Ovary (tissue), 10 donors: ENCODE measurements at places on chromosomes 16 and 17. TPM values are rescaled to one million over a fixed set of nuclear protein-coding genes. Genes with fewer than 3 reads are reported as not detected.

DNA sequence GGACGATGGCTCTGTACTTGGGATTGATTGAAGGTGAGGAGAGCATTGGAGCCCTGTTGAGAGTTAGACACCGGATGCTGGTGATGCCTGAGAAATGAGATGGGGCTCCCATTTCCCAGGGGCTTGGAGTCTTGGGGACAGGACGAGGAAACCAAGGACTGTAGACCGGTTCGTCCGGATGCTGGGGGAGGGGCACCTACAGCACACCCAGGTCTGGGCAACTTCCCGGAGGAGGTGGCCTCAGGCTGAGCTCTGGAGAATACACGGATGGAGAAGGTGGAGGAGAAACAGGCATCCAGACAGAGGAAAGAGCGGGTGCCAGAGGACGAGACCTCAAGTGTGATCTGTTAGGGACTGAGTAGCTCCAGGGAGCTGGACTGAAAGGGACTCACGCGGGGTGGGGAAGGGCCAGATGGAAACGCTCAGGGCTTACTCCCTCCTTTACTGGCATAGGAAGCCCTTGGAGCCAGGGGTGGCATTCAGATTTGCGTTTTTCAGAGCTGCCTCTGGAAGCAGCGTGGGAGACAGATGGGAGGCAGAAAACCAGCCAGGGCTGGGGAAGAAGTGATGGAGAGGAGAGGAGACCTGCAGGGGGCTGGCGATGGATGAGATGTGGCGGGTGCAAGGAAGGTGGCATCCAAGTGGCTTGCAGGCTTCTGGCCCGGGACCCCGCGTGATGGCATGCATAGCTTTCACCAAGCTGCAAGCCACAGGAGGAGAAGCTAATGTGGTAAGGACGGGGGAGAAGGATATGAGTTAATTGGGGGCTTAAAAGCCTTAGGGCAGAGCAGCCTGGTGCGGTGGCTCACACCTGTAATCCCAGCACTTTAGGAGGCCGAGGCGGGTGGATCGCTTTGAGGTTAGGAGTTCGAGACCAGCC lies 8.3 kb downstream of the C1QTNF1 start:
- no peak for DNase-seq

DNA sequence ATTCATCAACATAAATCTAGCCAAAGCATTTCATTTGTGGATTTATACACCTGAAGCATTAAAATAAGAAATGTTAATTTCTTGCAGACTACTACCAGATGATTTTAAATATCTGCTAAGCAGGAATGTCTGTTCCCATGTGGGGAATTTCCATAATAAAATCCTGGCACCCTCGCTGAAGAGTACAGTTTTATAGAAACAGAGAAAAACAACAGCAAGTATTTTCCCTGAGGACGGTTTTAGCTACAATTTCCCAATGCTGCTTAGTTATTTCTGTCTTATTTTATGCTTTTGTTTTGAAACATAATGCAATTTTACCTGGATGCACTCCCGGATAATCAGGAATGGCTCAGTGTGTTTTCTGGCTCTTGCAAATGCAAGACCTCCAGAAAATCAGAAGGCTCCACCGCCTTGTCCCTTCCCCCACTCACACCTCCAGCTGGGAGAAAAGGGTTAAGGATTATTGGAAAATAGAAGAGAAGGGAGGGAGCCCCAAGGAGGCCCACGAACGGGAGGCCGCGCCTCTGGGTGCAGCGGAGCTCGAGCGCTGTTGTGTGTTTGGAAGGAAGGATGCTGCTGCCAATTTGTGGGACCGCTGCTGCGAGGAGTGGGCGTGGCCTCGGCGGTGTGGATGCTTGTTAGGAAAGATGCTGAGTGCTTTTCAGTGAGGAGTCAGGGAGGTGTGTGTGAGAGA lies at the start of gene CNTNAP4:
Gene CNTNAP4 (plus strand): TSS at position 657 of the 694 bp plus-strand sequence. CDS start 262 bp downstream, outside the sequence.
- DNase-seq = peak; percentile 8

DNA sequence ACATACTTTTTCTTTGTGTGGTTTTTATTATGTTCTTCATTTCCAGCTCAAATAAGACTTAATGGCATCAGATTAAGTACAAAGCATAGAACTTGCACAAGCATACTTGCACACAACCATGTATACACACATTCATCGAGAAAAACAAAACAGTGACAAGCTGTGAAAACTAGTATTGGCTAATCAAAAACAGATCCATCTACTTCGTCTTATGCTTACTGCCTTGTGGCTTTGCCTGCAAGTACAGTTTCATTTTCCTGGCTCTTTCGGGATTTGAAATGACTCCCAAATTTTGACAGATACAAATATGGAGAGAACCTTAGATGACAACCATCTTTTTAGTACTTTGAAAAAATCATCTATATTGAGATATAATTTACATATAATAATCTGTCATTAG lies 338.3 kb downstream of the BCAS3 start:
- DNase-seq = no peak

- DNase-seq = no peak
Measured at GRCh38 chr17:60383379-60383778, 8.6 kb downstream of the USP32 start.

- DNase-seq = no peak
Measured at GRCh38 chr17:81536299-81537290, 8.4 kb downstream of the FSCN2 start.

GRCh38 chr17:36900160-36900512 lies 37.1 kb upstream of the LHX1 start:
- DNase-seq = no peak

DNA sequence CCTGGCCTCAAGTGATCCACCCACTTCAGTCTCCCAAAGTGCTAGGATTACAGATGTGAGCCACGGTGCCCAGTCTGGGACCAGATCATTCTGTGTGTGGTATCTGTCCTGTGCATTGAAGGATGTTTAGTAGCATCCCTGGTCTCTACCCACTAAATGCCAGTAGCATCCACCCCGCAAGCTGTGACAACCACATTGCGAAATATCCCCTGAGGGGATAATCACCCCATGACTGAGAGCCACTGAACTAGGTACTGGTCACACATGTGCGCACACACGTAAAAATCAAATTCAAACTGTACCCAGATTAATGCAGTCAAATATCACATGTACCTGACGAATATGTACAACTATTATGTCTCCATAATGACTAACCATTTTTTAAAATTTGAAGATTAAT lies 35.8 kb downstream of the TEKT5 start:
- no peak for DNase-seq

GRCh38 chr17:60391471-60392041 lies 377 bp downstream of the USP32 start:
- no peak for DNase-seq

DNA sequence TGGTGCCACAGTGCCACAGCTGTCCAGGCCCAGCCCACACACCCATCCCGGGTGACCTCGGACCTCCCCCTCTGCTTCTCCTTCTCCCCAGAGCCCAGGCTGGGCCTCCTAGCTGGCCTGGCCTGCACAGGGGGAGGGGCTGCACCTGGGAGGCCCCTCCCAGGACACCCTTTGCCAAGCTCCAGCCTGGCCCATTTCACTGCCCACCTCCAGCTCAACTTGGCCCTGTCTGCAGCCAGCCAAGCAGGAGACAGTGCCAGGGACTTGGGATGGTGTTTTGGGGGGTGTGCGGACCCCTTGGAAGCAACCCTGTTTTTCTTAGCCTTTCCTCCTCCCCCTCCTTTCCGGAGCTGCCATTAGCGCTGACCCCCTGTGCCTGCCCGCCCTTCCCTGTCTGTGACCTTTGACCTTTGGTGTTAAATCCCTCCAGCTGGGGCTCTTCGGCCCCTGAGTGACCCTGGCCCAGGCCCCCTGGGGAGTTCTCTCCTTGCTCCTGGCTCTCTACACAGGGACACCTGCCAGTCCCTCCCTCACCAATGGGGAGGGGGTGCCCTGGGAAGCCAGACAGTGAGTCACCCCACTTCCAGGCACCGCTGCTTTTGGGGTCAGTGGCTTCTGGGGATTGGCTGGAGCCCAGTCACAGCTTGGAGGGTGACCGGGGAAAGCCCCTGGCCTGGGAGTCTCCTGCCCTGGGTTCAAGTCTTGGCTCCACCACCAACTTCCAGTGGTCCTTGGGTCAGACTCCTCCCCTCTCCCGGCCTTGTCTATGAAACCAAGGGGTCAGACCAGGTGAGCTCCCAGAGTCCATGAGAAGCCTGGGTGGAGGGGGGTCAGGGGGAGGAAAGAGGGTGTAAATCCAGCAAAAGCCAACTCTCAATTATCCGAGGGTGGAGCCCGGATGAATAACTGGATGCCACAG lies 1.9 kb downstream of the GLIS2 start:
- peak; percentile 71 for DNase-seq

DNA sequence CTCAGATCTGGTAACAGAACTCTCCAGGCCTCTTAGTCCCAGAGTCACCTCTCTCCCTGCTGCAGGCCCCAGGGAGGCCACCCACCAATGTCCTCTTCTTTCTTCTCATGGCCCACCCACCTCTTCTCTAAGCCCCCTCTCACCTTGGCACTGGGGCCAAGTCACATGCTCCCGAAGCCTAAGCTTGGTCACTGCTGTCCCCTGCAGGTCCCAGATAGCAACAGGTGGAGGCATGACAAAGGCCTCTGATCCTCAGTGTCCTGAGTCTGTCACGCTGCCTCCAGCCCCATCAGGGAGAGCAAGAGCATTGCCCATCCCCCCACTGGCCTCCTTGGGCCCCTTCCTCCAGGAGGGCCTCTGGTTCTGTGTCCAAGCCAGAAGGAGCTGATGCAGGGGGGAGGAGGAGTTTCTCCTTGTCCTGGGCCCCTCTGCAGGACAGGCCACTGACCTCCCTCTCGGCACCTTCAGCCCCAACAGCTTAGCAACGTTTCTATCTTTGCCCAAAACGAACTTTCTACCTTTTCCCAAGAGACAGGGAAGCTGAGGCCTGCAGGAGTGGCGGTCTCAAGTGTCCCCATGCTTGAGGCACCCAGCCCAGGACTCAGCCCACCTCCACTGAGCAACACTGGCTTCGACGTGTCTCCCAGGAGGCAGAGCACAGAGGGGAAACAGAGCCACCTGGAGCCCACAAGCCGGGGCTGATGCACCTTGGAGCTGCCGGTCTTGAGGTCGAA lies 8.6 kb downstream of the P2RX1 start:
- DNase-seq = no peak

GRCh38 chr17:57487573-57487972 lies 231.2 kb downstream of the MSI2 start:
- DNase-seq = no peak

- peak; percentile 49 for DNase-seq
Measured at GRCh38 chr17:32928586-32929535, 908 bp downstream of the TMEM98 start.

The CRHR1 gene
- not detected for total RNA-seq

The KCNJ2 gene
- total RNA-seq = 1.5 TPM
